ENCODE measurements at places on chromosomes 11 and 22.

GRCh38 chr11:115334932-115335788 lies 169.1 kb downstream of the CADM1 start:
- no peak for DNase-seq

GRCh38 chr11:58505849-58506248 lies 2.1 kb downstream of the OR5B21 start:
- no peak for DNase-seq

- no peak for DNase-seq
Measured at GRCh38 chr22:34943830-34944229, 122.1 kb upstream of the ISX start.

GRCh38 chr11:69160296-69161116 lies 4.8 kb downstream of the SMIM38 start:
- no peak for DNase-seq

GRCh38 chr11:12186701-12187100 lies 76.3 kb downstream of the MICAL2 start:
- DNase-seq = no peak

DNA sequence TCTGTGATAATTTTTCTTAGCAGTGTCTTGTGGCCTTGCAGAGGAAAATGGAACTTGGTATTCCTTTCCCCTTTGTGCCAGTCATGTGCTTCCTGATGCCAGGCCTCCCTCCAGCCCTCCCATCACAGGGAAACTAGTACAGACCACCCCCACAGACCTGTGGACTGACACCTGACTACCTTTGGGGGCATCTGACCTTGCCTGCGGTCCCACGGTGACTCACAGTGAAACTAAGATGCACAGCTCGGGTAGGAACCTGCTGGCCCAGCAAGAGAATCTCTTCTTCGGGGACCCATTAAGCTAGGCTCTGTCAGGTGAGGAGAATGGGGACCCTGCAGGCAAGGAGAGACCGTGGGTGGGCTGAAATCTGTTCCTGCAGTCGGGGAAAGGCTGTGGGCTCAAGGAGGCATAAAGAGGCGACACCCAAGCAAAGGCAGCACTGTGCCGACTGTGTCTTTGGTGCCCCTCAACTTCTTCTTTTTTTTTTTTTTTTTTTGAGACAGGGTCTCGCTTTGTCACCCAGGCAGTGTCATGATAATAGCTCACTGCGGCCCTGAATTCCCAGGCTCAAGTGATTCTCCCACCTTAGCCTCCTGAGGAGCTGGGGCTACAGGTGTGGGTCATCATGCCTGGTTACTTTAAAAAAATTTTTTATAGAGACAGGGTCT lies 20.8 kb upstream of the PEX26 start:
- no peak for DNase-seq

DNA sequence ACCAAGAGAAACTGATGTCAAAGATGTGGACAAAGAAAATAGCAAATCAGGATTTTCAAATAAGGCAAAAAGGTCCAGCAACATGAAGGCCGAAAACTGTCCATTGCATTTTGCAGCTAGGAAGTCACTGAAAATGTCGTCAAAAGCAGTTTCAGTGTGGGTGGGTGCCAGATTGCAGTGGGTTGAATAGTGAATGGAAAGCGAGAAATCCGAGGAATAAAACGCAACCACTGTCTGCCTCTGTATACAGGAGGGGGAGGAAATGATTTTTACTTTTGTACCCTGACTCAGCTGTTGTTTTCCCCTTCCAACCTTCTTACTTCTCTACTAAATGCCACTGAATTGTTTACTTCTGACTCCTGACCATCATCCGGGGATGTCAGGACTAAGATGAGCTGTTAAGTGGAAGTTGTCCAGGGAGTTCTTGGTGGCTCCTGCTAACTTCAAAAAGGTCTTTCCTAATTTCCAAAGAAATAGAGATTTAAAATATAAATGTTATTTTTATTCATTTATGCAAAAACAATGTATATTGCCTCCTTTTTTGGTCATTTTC lies 64.9 kb upstream of the BIRC3 start:
- no peak for DNase-seq

GRCh38 chr11:3840870-3841425 lies at the start of gene RHOG:
Gene RHOG, minus strand, starts transcription at chr11:3840959. Its CDS starts 12,821 bp downstream, at chr11:3828138.
- DNase-seq = no peak

DNA sequence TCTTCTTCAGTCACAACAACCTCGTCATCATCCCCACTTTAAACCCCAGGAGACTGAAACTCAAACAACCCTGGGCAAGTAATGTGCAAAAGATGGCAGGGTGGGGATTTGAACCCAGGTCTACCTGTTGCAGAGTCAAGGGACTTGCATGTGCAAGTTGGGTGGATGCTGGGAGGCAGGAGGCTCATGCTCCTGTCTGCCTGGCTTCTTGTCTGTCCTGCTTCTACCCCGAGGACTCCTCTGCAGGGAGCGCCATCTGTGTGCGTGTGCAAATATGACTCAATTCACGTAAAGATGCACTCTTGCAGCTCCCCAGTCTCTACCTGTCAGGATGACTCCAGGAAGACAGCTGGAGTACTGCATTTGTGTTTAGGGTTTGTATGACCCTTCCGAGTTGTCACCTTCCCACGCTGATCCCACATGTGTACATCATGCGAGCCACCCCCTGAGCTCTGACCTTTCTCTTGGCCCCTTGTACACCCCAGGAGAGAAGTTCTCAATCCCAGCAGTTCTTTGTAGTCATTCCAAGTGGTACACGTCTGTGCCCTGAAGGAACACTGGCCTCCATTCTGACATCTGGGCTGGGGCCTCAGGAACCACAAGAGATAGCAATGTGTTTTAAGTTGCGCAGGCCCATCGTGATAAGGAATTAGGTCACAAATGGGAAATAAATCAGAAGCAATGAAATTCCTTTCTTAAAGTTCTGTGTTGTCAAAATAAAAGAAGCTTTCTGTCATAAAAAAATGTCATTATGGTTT lies 95.7 kb downstream of the CWC15 start:
- DNase-seq = no peak

DNA sequence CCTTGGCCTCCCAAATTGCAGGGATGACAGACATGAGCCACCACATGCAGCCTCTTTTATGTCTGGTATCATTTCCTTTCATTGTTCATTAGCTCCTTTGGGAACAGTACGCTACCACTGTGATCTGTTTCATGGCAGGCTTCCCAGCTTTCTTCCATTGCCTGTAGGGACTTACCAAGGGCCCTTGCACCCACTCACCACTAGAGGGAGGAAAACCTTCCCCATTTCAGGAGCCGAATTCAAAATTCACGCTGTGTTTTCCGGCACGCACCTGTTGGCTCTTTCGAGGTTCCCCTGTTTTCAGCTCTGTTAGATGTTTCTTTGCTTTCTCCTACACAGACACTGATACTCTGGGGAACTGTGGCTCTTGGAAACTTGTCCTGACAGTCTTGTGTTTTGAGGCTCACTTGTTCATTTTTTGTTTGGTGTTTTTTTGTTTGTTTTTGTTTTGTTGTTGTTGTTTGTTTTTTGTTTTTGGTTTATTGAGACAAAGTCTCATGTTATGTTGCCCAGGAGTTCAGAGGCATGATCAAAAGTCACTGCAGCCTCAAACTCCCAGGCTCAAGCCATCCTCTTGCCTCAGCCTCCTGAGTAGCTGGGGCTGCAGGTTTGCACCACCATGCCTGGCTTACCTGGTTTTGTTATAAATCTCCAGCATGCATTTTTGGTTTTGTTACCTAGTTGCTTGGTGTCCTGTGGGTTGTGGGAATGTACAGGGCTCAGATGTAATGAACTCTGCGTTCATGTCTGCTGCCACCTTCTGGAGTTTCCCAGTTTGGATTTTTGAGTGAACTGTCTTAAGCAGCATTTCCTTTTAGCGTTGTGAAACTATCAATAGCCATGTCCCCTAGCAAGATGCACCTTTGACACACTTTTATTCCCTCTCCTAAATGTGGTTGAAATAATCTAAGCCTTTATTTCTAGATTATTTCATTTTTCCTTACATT lies 2.3 kb downstream of the KRTAP5-11 start:
- DNase-seq = no peak

- DNase-seq = no peak
Measured at GRCh38 chr11:74524501-74524900, 31.0 kb upstream of the LIPT2 start.

GRCh38 chr11:64251016-64251752 lies at the start of gene PLCB3:
Gene PLCB3, plus strand, starts transcription at chr11:64251530. Its CDS starts 120 bp downstream, at chr11:64251650.
- DNase-seq = peak; percentile 65

GRCh38 chr11:74992852-74993251 lies 4.1 kb downstream of the NEU3 start:
- no peak for DNase-seq

GRCh38 chr11:131858505-131858904 lies 488.1 kb downstream of the NTM start:
- DNase-seq = no peak

DNA sequence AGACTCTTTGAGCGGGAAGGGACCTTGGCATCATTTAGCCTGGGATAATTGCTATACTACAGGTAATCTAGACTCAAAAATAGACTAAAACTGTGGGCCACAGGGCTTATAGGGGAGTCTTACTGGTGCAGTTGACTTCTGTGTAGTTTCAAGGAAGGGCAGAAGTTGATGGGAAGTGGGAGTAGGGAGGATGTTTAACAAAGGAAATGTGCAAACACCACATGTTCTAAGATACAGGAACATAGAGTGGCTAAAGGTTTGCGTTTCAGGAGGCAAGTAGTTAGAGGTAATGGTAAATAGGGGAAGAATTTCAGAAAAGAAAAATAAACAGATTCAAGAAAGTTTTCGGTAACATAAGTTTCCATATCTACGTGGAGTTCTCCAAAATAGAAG lies 14.4 kb upstream of the SORL1 start:
- no peak for DNase-seq

DNA sequence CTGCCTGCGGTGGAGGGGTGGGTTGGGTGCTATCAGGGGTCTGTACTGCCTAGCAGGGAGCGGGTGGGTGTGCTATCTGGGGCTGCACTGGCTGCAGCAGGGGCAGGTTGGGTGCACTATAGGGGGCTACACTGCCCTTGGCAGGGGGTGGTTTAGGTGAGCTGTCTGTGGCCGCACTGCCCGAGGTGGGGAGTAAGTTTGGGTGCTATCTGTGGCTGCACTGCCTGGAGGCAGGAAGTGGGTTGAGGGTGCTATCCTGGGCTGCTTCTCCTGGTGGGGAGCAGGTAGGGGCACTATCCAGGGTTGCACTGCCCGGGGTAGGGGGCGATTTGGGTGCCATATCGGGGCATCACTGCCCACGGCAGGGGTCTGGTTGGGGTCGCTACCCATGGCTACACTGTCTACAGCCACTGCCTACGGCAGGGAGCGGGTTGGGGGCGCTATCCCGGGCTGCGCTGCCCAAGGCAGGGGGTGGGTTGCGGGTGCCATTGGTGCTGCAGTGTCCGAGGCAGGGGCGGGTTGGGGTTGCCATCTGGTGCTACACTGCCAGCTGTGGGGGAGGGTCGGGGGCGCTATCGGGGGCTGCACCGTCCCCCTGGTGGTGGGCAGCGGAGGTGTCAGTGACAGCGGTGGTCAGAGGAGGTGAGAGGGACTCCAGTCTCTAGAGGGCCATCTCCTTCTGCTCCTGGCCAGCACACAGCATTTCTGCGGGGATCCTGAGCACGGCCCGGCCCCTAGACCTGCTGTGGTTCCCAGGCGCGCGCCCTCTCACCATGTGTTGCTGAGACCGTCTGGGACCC lies 1.3 kb upstream of the RFPL2 start:
- no peak for DNase-seq

- DNase-seq = no peak
Measured at GRCh38 chr11:98979205-98979604, 41.5 kb upstream of the CNTN5 start.
